ENCODE measurements at places on chromosomes 6 and 20.

DNA sequence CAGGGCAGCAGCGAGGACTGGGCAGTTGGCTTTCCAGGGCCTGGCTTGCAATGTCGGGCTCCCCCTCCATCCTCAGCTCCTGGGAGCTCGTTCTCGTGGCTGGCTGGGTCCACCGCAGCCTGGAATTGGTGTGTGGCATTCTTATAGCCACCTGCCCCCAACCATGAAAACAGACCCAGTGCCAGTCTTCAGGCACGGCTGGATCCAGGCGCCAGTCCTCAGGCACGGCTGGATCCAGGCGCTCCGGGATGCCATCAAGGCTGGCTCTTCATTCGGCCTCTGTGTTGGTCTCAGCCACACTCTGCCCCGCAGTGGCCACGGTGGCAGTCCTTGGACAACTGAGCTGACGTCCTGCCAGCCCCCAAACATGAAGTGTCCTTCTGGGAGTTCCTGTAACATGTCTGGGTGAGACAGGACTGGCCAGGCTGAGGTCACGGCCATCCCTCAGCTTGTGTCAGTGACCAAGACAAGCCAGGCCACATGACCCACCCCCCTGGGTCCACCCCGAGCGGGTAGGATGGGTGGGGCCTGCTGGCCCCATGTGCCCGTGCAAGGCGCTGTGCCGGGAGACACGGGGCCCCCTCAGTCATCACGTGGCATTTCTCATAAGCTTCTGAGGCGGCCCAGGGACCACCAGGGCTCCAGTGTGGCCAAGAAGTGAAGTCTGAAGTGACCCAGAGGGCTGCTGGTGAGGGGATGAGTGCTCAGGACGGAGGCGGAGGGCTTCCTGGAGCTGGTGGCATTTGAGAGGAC lies 99.0 kb downstream of the TAF4 start:
- DNase-seq = no peak

- peak; percentile 95 for DNase-seq
Observed at GRCh38 chr20:4160761-4161305, 145.5 kb upstream of the RNF24 start.

DNA sequence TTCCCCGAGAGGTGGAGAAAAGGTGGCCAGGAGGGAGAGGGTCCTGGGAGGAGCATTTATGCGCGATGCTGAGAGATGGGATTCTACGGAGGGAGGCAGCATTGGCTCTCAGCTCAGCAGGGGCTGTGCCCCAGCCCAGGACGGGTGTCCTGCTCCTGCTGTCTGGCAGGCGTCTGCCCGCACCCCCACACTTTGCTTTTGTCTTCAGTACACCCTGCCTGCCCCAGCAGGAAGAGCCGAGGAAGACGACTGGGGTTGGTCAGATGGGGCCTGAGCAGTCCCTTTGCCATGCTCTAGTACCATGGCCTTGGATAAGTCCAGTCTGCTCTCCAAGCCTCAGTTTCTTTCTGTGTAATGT lies 68.5 kb downstream of the TCP11 start:
- DNase-seq = no peak

DNA sequence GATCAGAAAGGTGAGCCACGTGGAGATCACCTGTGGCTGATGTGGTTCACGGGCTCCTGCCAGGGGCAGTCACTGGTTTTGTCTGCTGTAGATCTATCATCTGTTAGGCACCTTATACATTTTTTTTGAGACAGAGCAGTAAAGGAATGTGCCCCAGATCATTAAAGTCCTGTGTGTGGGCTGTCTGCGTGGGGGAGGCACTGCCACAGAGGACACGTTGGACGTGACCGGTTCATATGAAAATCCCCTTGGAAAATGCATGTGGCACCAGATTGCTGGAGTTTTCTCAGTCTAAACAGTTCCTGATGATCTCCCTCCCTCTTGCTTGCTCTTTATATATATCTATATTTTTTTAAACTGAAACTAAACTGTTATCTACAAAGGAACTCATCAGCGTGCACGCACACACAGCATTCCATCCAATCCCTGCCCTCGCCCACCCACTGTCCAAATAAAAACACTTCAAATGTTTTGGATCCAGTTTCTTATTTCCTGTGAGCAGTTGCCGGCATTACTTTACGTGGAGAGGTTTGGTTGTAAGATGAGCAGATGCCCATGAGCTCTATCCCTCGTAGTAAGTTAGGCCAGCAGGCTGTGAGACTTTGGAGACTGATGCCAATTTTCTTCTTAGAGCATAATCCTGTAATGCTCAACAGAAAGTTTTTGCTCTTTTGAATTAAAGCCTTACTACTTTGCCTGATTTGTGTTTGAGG lies 161.6 kb upstream of the EXOC2 start:
- peak; percentile 24 for DNase-seq

DNA sequence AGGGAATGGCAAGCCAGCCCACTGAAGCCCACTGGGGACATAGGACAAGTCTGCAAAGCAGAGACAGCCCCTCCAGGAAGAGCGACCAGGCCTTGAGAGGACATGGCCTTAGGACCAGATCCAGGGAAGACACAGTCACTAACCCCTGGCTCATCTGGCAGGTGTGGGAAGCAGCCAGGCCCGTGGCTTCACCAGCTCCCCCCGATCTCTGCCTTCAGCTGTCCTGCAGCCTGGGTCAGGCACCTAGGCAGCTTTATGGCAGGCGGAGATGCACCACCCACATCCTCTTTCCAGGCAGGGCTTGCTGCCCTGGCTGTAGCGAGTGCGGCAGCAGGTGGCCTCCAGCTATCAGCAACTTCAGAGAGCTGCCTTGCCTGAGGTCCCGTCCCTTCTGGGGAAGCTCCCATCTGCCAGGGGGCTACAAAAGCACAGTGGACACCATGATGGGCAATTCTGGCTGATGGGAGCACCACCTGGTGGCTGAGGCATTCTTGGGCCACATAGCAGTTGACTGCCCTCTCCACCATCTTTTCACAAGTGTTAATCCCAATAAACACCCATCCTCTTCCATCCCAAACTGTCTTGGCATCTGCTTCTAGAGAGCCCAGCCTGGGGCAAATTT lies 85.8 kb downstream of the DZANK1 start:
- DNase-seq = no peak

GRCh38 chr6:107582086-107582485 lies 92.2 kb downstream of the SOBP start:
- DNase-seq = no peak

DNA sequence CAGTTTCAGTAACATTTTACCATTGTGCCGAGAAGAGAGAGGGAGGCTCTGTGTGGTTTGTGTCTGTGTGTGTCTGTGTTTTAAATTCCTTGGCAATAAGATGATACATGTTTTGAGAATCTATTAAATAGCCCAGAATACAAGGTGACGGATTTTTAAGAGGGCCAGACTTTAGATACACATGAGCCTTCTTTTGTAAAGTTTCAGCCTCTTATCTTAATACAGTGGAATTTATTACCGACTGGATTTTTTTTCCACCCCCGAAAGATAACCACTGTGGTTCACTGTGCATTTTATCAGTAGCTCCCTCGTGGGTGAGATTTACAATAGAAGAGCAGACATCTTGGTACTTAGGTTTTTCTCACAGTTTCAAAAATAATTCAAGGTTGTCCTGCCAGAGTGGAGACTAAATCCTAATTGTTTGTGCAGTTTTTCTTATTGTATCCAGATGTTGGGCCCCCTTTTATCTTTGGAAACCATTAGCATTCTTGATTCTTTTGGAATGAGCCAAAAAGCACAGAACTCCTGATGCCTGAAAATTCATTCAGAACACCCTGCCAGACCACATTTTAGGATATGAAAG lies 49.9 kb downstream of the STK4 start:
- DNase-seq = peak; percentile 53

DNA sequence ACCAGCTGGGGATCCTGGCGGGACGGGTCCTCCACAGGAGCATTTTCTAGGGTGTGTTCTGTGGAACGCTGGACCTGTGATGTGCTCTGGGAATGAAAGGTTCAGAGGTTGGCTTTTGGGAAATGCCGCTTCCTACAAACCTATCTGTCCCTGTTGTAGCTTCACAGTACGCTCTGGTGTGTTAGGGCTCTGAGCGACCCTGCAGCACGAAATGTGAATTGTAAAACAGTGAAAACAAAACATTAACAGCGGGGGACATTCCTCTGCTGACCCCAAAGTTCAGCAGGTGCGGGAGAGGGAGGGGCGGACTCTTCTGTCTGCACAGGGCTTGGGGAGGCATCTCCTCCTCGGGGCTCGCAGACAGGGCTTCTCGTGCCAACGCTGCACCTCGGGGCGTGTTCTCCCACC lies 155.9 kb downstream of the NRN1 start:
- DNase-seq = no peak

GRCh38 chr20:45833883-45834796 lies 541 bp downstream of the SNX21 start:
- DNase-seq = peak; percentile 91

DNA sequence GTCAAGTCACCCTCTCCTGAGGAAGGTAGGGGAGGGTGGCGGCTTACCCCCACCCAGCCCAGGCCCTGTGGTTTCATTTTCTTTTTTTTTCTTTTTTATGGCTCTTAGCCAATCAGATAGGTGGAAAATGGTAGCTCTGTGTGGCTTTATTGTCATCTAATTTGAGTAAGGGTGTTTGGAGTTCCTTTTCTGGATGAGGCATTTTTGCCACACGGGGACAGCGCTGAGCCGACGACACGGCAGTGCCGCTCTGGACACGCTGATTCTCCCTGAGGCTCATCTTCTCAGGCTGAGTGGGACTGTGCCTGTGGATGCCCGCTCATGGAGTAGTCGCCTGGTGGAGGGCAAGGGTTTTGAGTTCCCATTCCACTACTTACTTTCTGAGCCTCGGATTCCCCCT lies 37.6 kb upstream of the ANGPT4 start:
- DNase-seq = peak; percentile 45

DNA sequence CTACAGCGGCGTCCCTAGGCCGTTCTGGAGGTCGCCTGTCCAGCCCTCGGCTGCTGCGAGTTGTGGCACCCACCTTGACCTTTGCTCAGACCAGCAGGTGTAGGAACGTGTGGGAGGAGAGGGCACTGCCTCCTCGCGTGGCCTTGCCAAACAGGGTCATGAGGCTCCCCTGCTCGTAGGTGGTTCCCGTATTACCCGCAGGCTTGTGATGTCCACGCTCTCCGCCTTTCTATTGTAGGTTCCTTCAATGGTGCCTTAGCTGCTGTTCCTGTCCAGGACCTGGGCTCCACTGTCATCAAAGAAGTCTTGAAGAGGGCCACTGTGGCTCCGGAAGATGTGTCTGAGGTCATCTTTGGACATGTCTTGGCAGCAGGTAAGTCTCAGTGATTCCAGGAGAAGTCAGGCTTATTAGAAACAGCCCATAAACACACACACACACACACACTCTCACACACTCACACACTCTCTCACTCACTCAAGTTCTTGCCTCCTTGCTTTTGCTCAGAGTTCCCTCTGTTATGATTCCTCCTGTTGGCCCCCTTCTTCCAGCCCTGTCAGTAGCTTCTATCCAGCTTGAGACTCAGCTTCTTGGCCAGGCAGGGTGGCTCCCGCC lies 942 bp downstream of the ACAT2 start:
- DNase-seq = no peak

DNA sequence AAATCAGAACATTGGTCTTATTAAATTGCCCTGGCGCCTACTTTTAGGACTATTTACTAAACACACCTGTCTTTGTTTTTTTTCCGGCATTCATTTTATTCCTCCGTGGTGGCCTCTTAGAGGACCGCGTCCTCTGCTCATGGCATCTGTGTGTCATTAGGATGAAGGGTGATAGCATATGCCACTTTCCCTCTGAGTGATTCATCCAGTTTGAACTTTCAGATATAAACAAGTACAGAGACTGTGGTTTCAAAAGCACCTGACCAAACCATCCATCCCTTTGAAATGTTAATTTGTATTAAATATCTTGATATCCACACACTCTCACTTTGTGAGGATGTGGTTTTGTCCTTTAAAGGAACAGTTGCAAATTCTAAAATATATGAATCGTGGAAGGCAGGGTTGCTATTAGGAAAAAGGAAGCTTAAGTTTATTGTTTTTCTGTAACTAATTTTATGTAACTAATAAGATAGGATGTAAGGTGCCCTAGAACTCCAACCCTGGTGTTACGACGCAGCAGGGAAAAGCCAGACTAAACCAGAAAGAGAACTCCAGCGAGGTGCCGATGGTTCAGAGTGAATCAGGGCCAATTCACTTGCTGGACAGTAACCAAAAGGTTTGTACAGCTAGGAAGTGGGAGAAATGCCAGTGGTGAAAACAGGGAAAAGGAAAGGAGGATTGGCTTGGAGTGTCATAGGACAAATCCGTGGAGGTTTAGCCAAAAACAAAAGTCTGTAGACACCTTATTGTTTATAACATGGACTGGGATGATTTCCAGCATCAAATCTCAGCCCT lies 98.7 kb downstream of the SHLD1 start:
- DNase-seq = no peak

DNA sequence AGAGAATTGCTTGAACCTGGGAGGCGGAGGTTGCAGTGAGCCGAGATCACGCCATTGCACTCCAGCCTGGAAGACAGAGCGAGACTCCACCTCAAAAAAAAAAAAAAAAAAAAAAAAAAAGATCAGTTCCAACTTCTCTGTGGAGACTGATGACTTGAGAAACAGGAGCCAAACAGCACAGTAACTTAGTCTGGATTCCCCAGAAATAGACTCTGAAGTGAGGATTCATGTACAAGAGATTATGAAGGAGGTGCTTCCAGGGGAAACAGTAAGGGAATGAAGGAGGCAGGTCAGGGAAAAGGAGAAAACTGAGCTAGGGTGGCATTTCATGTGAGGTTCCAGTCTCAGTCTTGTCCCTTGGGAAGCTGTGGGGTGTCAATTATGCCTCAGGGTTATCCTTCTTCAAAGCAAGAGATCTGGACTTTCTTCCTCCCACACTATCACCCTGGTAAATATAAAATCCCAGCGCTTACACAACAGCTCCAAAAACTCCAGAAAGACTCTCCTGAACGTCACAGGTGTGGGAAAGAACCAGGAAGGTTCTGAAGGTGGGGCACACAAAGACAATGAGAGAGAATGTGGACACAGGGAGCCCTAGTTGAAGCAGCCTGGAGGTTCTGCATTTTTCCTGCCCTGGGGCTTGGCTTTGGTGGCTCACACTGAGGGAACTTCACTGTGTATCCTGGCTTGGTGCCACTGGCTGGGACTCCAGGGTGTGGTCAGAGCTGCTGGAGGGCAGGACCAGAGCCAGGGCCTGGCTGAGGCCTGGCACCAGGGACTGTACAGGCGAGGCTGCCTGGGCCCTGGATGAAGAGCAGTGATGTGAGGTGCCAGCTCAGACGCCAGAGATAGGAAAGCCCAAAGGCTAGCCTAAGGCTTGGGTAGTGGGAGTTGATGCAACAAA lies 46.8 kb downstream of the PCNA start:
- no peak for DNase-seq

- DNase-seq = no peak
Observed at GRCh38 chr6:134738211-134738885, 211.6 kb downstream of the ALDH8A1 start.

- DNase-seq = no peak
Observed at GRCh38 chr20:33803921-33804337, 7.2 kb upstream of the CHMP4B start.

GRCh38 chr6:145423936-145424335 lies 311.4 kb downstream of the EPM2A start:
- DNase-seq = no peak

GRCh38 chr20:14550655-14551054 lies 213.2 kb upstream of the FLRT3 start:
- no peak for DNase-seq
